ENCODE measurements at places on chromosomes 3 and 15.

DNA sequence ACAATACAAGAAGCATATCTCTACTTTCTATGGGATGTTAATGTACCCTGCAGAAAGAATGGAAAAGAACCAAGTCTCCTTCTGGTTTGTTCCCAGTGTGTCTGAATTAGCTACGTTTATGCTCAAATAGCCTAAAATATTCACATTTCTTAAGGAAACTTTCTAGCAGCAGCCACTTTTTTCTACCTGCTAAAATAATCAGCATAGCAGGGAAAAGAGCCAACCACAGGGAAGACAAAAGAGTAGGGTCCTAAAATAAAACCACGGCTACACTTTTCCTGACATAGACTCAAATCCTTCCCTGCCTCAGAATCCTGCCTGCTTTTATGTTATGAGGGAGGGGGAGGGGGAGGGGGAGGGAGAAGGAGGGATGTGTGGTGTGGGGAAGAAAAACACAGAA, 136.7 kb downstream of the GBE1 start:
- DNase-seq: no peak

DNA sequence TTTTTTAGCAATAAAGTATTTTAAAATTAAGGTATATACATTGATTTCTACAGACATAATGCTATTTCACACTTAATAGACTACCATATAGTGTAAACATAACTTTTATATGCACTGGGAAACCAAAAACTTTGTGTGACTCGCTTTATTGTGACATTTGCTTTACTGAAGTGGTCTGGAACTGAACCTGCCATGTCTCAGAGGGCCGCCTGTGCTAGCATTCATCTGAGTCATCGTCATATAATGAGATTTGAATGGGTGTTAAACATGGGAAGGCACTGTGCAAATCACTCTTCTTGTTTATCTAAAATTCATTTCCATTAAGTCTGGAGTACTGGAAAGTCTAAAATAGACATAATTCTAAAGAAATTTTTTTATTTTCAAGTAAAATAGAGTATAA, 12.9 kb downstream of the EIF2AK4 start:
- no peak for DNase-seq

- no peak for DNase-seq
Measured at GRCh38 chr3:121601212-121601812, 8.1 kb downstream of the FBXO40 start.

DNA sequence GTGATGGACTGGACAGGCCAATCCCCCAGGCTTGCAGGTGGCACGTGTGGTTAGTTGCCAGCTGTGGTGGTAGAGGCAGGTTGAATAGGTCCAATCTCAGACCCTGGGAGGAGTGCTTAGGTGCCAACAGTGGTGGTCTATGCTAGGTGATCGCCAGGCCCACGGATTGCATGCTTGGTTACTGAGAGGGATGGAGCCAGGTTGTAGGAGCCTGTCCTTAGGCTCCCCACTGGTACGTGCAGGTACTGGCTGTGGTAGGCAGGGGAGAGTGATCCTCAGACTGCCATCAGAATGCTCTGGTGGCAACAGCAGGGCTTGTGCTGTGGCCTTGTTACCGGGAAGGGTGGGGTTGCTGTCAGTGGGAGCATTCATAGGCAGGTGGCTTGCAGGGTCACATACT, 44.7 kb downstream of the NCK1 start:
- DNase-seq: no peak

DNA sequence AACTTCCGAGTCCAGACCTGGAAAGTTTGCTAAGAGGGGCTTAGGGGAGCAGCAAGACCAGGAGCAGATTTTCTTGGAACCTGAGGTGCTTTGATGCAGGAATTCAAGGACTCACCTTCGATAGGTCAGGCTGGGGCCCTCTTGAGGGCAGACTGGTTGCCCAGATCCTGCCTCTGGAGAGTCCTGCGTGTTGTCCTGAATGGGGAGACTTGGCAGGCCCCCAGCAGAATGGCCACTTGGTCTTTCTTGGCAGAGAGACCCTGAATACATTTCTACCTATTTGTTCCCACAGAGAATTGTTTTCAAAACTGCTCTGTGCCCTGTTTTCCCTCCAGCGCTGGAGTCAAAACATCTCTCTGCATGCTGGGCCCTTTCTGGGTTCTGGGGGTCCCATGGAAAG, 4.2 kb downstream of the KLF13 start:
- no peak for DNase-seq

- DNase-seq: no peak
Measured at GRCh38 chr3:119437691-119438258, 25.6 kb downstream of the TMEM39A start.

- DNase-seq: no peak
Measured at GRCh38 chr3:116445311-116445841, at the start of gene LSAMP. Gene LSAMP (minus strand): TSS chr3:116445487.

DNA sequence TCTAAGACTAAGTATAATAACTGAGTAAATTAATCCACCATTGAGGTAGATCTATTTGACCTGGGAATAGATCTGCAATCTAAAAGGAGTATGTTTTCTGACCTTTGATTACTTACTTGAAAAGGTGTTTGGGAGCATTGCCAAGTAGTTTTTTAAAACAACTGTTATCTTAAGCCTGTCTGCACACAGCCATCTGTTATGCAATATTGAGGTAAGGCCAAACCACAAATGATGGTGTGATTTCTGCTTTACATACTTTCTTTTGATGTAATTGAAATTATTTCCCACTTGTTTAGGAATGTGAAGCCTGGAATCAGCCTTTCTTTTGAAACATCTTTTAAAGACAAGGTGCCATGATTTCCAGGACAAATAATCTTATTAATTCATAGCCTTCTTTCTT, 274.0 kb downstream of the BBX start:
- peak; percentile 13 for DNase-seq

DNA sequence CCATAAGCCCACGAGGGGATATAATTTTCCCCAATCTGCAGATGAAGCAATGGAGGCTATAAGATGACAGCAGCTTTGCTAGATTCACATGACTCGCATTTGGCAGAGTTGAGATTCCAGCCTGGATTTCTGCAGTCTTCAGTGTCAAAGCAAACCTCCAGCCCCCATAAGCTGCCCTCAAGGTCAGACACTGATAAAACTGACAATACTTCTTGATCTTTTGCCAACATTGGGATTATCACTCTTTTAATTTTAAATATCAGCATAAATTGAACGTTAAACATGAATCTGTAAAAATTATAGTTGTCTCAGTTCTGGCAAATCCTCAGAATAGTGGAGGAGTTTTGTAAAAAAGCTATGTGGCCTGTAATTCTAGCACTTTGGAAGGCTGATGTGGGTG, 234.1 kb upstream of the TRIM42 start:
- DNase-seq: no peak

DNA sequence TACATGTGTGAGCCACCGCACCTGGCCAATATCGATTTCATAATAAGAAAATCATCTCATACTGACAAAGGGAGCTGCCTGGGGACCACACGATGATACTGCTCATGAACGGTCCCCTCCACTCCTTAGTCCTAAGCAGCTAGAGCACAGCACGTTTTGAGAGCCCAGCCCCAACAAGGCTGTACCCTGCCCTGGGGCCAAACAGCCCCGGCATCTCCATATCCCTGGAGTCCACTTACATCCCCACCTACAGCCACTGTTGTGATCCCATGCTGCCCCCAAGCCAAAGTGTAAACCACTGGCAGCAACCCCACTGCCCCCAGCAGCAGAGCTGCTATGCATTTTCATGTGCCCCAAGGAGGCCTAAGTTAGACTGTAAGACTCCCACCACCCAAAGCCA, 52.8 kb downstream of the ADAM10 start:
- DNase-seq: no peak

DNA sequence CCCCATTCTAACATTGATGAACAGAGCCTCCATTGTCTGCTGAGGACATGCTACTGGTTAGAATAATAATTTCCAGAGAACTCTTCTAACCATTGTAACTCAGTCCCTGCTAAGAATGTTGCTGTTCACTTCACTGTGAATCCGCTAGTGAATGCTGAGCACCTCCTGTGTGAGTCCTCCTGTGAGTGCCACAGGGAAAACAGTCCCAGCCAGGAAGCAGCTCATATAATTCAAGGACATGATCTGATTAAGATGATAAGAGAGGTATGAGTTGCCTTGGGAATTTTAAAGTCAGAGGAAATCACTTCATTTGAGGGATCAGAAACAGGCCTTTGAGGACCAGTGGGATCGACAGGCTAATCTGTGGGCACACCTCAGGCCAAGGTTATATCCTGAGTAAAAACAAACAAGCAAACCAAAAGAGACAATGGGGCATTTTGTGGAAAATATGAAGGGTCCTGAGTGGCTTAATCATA, 33.9 kb upstream of the GPR160 start:
- no peak for DNase-seq

- no peak for DNase-seq
Measured at GRCh38 chr3:113054552-113054951, 63.8 kb downstream of the GTPBP8 start.

DNA sequence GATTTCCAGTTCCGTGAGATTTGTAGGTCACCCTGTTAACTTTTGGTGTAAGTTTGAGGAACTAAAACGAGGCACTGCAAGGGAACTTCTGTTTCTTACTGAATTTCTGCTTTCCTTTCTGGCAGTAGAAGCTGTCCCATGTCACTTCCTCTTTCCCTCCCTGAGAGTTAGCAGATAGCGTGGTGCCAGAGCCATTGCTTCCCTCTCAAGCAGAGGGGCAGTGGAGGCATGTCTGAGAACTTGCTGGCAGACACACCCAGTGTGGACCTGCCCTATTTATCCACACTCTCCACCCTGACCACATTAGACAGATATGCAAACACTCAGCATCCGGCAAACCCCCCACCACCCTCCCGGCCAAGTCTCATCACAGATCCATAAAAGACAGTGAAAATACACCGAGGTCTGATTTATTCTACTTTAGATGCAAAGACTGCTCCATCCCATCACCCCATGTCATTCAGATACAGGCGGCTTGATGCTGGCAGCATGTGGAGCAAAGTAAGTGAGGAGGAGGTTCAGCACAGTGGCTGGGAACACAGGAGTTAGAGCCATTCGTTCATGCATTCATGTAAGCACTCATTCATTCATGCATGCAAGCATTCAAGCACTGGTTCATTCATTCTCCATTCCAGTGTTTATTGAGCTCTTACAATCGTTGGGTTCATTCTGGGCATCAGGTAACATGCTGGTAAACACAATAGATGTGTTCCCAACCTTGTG, 324.7 kb downstream of the SHQ1 start:
- no peak for DNase-seq

DNA sequence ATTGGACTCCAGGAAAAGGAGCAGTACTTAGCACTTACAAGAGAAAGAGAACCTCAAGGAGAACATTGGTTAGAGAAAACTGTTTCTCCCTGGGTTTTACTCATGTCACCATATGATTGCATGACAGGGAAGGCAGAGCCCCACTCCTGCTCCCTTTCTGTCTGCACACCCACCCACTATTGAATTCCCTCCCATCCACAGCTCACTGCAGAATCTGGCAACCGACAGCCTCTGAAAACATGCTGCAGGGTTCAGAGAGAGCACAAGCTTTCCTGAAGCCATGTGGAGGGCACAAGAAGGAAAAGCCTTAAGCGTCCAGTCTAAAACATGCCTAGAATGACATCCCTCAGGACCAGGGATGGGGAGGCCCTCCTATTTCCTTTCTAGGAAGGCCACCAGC, 3.0 kb upstream of the IL17RD start:
- no peak for DNase-seq

DNA sequence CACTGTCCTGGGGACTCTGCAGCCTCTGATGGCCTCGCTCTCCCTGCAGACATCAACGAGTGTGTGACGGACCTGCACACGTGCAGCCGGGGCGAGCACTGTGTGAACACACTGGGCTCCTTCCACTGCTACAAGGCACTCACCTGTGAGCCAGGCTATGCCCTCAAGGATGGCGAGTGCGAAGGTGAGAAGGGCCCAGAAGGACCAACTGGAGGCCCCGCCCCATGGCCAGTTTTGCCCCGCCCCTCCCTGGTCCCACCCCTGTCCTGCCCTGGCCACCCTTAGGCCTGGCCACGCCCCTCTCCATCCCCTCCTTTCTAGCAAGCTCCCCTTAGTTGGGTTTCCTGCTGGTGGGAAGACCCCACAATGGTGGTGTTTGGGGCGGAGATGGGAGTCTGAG, 77.5 kb downstream of the FBLN2 start:
- no peak for DNase-seq

All from naive thymus-derived CD8-positive, alpha-beta T cell (primary cell).